CD8-positive, alpha-beta memory T cell (primary cell): ENCODE measurements at places on chromosomes 12 and 14. TPM values are rescaled to one million over a fixed set of nuclear protein-coding genes. Genes with fewer than 3 reads are reported as not detected.

NOS1 gene
- total RNA-seq, result not detected

SLC6A12 gene
- 0.16 TPM for total RNA-seq

OR6C2 gene
- total RNA-seq, result not detected

DNA sequence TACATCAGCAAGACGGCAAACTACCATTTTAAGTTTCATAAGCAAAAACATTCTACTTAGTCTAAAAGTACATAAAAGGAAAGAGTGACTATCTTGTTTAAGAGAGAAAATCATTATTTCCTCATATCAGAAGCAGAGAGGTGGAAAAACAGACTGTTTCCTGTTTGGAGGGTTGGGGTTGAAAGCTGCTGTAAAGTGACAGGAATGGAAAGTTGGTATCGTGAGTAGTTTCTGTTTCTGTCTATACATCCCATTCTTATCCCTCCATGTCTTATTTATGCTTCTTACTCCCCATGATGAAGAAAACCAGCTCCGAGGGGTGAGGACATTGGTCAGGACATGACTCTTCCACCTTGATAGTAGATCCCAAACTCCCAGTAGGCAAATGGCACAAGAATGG lies 216.5 kb downstream of the EGLN3 start:
- no peak for DNase-seq

DNA sequence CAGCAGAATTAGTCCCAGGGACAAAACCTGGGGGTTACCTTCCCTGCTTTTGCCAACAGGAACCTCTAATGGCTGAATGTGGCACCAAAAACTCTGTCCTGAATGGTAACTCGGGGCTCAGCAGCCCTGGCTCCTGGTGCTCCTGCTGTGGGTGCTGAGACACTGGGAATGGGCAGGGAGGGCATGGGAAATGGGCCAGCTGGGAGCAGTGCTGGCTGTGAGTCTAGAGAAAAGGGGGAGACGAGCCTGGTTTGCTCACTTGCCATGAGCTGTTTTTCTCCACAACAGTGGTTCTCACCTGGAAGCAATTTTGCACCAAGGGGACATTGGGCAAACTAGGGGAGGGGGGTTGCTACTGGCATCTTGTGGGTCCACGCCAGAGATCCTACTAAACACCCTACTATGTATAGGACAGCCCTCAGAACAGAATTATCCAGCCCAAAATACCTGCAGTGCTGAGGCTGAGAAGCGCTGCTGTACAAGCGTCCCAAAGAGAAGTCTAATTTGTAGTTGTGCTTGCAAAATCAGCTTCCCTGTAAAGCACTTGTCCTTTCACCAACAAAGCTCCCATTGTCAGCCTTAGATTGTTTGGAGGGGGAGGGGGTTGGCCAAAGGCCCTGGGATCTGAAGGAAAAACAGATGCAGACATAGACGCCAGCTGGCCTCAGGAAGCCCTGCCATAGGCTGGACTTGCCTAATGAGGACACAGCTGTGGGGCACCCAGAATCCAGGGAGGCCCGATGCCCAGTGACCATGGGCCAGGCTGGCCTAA lies 3.6 kb downstream of the LRRC74A start:
- DNase-seq, result no peak

KRT80 gene
- not detected for total RNA-seq

EID3 gene
- 7.7 TPM for total RNA-seq

- DNase-seq, result no peak
Observed at GRCh38 chr12:95205016-95205624, 12.1 kb downstream of the FGD6 start.

GRCh38 chr12:25950329-25951115 lies 8.0 kb upstream of the RASSF8 start:
- no peak for DNase-seq

DNA sequence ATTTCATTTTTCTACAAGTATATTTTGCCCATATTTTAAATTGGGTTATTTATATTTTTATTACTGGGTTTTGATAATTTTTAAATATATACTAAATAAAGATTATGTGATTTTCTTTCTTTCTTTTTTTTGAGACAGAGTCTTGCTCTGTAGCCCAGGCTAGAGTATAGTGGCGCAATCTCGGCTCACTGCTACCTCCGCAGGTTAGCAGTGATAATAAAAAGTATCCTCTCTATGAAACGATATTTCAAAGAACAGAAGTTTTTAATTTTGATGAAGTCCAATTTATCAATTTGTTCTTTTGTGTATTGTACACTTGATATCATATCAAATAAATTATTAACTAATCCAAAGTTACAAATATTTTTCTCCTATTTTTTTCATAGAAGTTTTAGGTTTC lies 47.2 kb upstream of the LDHB start:
- DNase-seq, result no peak

DNA sequence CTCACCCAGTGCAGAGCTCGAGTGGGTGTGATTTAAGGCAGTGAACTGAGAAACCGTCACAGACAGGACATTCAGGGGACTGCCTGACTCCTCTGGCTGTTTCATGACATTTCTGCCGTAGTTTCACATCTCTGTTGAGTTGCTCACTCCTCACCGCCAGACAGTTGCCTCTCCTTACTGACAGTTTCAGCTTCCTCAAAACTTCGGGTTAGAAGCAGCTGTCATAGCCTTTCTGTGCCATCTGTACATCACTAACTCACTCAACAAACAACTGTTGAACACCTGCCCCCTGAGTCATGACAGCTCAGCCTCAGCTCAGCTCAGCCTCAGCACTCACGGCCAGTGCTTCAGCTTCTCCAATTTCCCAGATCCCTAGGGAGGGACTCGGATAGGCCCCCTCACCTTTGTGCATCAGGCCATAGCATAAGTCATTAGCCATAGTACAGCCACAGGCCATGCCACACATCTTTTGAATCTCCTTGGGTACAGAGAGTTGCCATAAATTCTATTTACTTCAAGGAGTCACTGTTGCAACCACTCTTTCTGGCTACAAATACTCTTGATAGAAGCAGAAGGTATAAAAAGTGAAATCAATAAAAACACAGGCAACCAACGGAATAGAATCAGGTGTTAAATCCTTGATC lies 6.2 kb upstream of the SLC15A4 start:
- no peak for DNase-seq

VDR gene
- total RNA-seq, result 79.6 TPM

GRCh38 chr12:39103552-39104165 lies 198.3 kb upstream of the CPNE8 start:
- no peak for DNase-seq

GRCh38 chr14:28765831-28766468 lies 637 bp upstream of the FOXG1 start:
- no peak for DNase-seq

DNA sequence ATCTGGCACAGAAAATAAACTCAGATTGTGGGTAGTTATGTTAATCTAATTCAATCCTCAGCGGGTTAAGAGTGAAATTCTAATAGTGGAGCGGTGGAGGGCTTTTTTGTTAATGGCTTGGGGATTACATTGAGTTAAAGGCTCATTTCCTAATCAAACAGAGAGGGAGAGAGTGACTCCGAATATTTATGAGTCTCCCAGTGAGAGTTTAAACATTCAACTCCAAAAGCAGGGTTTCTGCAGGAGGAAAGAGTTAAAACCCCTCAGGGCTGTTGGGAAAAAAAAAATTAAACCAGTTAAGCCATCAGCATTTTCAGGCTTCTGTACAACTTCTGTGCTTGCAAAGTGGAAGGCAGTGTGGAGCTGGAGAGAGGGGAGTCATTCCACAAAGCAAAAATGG lies 62.1 kb upstream of the ESRRB start:
- DNase-seq, result no peak

- no peak for DNase-seq
Observed at GRCh38 chr12:79082595-79082994, 218.0 kb downstream of the SYT1 start.

GRCh38 chr14:93056166-93056839 lies 59.4 kb downstream of the ITPK1 start:
- no peak for DNase-seq

KLHL33 gene
- total RNA-seq, result 0.09 TPM

PPM1H gene
- 0.13 TPM for total RNA-seq

- no peak for DNase-seq
Observed at GRCh38 chr12:93663006-93663728, 14.0 kb upstream of the CRADD start.

- no peak for DNase-seq
Observed at GRCh38 chr14:55545779-55546178, 34.2 kb upstream of the KTN1 start.

RHOJ gene
- not detected for total RNA-seq

DNA sequence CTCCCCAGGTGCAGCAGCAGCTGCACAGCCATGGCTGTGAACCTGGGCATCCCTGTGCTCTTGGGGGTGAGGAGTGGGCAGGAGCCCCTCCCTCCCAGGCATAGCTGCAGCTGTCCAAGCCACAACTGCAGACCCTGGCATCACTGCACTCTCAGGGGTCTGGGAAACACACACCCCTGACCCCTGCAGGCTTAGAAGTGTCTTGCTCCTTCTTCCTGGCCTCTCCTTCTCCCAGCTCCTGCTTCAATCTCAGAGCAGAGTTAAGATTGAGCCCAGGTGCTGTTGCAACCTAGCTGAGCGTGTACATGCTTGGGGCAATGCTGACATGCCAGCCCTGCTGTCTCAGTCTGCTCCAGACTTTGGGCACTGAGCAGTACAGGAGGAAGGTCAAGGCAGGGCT lies 833.6 kb downstream of the FLRT2 start:
- DNase-seq, result no peak

GRCh38 chr12:79364197-79364596 lies 326.6 kb downstream of the PAWR start:
- DNase-seq, result no peak

DNA sequence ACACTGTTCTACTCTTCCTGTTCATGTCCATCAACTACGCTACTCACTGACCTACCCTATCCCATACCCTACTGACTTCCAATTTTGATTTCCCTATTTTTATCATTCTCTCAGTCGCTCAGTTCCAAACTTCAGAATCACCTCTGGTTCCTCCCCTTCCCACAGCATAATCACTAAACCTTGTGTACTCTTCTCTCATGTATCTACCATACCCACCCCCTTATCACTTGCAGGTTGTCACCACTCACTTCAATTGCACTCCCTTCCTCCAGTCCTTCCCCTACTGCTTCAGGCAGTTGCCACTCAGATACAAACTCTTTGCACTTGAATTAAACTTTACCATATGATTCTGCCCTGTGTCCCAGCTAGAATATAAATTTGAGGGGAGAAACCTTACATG lies 6.3 kb downstream of the RACGAP1 start:
- DNase-seq, result no peak

DNA sequence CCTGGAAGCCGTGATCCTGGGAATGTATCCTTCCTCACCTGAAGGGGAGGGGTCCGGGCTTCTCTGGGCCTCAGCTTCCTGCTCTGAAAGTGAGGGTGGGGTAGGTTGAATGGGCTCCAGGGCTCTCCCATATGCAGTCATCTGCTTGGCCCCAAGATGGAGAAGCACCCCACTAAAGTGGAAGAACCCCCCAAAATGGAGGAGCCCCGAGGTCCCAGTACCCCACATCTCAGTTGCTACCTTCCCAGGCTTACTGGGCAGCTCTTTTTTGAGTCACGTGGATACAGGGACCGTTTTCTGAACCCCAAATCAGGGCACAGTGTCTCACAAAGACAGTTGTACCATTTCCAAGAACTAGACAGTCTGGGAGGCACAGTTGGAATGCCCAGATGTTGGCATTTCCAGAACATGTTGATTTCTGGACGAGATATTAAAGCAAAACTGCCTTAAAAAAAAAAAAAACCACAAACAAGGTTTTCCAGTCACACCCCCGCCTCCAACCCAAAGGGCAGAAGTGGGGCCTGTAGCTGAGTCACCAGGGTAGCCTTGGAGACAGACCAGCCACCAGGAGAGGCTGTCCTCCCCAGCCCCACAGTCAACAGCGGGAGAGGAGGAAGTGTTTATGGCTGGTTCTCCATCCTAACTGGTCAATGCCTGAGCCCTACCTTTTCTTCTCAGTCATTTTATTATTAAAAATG lies 12.1 kb downstream of the VASH1 start:
- DNase-seq, result no peak

- DNase-seq, result no peak
Observed at GRCh38 chr14:94098326-94098992, 12.1 kb upstream of the IFI27 start.

TAS2R46 gene
- total RNA-seq, result 0.93 TPM

DNA sequence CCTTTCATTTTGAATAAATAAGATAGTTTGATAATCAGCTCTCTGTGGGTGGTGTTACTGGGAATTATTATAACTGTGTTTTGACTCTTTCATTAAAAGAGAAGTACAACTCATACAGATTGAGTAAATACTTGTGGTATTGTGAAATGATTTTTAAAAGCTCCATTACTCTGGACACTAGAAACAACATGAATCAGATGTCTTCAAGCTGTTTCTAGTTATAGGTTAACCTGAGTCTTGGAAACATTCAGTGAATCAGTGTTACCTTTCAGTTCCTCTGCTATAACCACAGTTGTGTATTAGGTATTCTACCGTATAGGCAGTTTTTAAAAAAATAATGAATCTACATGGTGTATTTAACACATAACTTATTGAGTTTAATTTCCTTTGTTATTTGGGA lies 128.4 kb upstream of the SSTR1 start:
- DNase-seq, result no peak

GRCh38 chr14:29740491-29740890 lies 187.2 kb downstream of the PRKD1 start:
- DNase-seq, result no peak

CCDC77 gene
- total RNA-seq, result 14.7 TPM

GRCh38 chr14:43407706-43408105 lies 1099.4 kb downstream of the FSCB start:
- no peak for DNase-seq

PLCZ1 gene
- not detected for total RNA-seq

DNA sequence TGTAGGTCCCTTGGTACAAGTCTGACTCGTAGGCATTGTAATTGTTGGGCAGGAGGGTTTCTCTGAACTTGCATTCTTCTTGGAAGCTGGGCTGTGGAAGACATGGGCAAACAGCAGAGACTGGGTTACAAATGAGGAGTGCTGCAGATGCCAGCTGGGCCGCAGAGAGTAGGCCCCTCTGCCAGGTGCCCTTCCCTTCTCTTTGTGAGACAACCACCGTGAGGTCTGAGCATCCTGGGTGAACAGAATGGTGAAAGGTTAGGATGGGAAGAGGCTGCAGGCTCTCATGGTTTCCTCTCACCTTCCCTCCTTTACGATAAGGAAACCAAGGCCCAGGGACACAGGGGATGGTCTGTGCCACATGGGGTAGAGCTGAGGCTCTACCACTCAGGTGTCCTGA lies 11.3 kb downstream of the FGF6 start:
- DNase-seq, result no peak

SOCS4 gene
- total RNA-seq, result 38.0 TPM
